ENCODE measurements at places on chromosomes 7 and 10.

GRCh38 chr10:123428391-123428790 is 237.8 kb upstream of the GPR26 start:
- DNase-seq: no peak

- no peak for DNase-seq
Observed at GRCh38 chr10:34649385-34649784, 165.7 kb downstream of the PARD3 start.

DNA sequence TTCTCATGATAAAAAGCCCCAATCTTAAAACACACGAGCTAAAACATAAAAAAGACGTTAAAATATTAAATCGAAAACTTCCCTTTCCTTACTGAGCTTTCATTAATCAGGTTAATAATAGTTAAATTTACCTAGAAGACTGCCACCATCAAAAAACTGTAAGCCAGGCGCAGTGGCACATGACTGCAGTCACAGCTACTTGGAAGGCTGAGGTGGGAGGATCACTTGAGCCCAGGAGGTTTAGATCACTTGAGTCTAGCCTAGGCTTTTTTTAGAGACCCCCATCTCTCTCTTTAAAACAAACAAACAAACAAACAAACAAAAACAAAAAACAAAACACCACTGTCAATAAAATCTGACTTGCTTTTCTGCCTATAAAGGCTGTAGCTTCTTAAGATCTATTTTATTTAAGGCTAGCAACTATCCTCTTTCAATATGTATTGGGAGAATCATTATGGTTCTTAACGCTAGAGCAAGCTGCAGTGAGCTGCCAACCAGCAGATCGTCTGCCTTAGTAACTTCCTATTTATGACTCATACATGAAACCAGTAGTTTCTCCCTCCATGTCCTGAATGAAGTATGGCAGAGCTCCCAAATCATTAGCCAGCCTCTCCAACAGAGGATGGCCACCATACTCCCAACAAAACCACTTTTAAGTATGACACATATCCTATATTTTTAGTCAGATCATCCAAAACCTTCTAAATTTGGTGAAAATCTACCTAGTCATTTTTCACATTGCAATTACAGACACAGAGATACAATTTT is 163.7 kb downstream of the SRPK2 start:
- peak; percentile 86 for DNase-seq

GRCh38 chr10:3077509-3077908 is 10.2 kb downstream of the PFKP start:
- DNase-seq: no peak

DNA sequence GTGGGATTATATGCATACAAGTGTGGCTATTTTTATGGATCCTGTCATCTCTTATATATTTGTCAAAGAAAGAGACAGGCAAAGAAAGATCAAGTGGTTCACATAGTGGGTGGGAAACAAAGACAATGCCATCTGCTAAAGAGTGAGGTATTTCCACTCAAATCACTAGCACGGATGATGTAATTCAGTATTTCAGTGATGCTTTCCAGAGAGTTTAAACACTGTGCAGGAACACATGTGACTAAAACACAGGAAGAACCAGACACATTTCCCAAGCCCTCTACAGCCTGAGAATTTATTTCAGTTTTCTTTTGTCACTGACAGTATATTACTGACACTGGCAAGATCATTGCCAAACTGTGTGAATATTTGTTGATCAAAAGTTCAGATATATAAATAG is 885.7 kb upstream of the CELF2 start:
- peak; percentile 76 for DNase-seq
